Gastroesophageal sphincter (tissue), 4 donors: ENCODE measurements at places on chromosomes 5 and 9. TPM values are rescaled to one million over a fixed set of nuclear protein-coding genes. Genes with fewer than 3 reads are reported as not detected.

The MYMK gene
- not detected for total RNA-seq

The C9orf152 gene
- not detected for total RNA-seq

The TMEM174 gene
- not detected for total RNA-seq

The CMYA5 gene
- total RNA-seq: 9.7 TPM

The LRRTM2 gene
- 0.46 TPM for total RNA-seq

The BTNL8 gene
- not detected for total RNA-seq

The LPAR1 gene
- total RNA-seq: 39.8 TPM

The SOWAHA gene
- total RNA-seq: 0.27 TPM
